Activated CD8-positive, alpha-beta memory T cell treated with anti-CD3 and anti-CD28 coated beads for 4 hours (primary cell): ENCODE measurements at places on chromosomes 12 and 14.

DNA sequence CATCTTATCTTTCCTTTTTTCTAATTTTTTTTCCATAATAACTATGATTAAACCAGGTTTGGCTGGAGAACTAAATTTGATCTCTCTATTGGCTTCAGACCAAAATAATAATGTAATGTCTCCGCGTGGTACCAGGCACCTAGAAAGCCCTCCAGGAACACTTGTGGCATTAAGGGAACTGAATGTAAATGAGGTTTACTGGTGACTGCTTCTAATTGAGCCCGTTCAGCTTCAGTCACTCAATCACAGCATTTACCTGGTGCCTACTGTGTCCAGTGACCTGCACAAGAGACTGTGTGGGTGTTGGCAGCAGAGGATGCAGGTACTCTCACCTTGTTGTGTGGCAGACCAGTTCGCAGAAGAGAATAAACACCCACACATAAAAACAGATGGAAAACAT, 302.5 kb downstream of the DPF3 start:
- DNase-seq = no peak

- DNase-seq = no peak
These were observed 974.2 kb downstream of the TMEM121 start for GRCh38 chr14:106500571-106500970.

DNA sequence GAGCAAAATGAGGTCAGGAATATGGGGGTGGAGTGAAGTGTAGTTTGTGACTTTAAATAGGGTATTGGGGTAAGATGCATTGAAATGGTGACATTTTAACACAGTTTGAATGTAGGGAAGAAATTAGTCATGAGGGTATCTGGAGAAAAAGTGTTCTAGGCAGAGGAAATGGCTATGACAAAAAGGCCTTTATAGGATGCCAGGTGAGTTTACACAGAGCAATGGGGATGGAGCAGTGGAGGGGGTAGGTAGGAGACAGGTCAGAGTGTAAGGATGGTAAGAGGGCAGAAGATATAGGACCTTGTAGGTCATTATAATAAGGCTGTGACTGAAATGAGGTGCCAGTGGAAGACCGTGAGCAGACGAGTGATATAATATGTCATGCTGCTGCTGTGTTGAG, 30.4 kb downstream of the HEATR5A start:
- DNase-seq = no peak

GRCh38 chr12:16606991-16607390, 1.0 kb upstream of the LMO3 start:
- DNase-seq = no peak

GRCh38 chr12:101946233-101946611, 68.8 kb downstream of the DRAM1 start:
- no peak for DNase-seq

DNA sequence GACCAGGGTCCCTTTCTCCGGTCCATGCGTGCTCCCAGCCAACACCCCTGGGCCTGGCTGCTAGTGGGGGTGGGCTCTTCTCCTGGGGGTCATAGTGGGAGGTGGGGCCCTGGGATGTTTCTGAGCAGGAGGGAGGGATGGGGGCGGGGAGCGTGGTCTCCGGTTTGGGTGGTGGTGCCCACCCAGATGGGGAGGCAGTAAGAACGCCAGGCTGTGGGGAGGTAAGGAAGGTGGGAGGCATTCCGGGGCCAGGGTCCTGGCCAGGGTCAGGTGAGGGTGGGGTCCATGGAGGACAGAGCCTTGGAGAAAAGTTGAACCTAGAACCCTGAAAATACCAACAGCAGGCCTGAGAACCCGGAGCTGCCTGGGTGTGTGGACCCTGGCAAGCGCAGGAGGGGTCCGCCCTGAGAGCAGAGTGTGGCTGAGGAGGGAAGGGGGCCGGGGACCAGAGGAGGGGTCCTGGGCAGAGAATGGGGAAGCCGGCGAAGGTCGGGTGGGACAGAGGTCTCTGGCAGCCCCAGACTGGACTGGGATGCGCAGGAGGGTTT, 5.7 kb downstream of the CRIP2 start:
- DNase-seq = no peak

DNA sequence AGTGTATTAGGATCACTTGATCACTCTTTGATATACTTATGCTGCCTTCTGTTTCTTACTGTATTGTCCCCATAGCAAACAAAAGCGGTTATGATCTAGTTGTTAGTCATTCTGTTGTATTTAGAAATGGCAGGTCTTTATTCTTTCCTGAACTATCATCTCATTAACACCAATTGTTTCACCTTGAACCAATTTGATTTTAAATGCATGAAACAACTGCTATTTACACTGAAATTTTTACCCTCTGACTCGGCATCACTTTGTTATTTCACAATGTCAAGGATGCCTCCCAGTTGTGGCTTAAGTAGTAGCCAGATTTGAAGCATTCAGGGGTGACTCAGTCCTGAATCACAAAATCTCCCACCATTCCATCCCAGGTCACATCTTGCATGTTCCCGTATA, 303.5 kb downstream of the EGLN3 start:
- no peak for DNase-seq
